Activated naive CD8-positive, alpha-beta T cell treated with anti-CD3 and anti-CD28 coated beads, Interleukin-2, amount 10 ng/mL, durations not matched to agents 7 days and 5 days (primary cell): ENCODE measurements at places on chromosomes 6 and 20. TPM values are rescaled to one million over a fixed set of nuclear protein-coding genes. Genes with fewer than 3 reads are reported as not detected.

DNA sequence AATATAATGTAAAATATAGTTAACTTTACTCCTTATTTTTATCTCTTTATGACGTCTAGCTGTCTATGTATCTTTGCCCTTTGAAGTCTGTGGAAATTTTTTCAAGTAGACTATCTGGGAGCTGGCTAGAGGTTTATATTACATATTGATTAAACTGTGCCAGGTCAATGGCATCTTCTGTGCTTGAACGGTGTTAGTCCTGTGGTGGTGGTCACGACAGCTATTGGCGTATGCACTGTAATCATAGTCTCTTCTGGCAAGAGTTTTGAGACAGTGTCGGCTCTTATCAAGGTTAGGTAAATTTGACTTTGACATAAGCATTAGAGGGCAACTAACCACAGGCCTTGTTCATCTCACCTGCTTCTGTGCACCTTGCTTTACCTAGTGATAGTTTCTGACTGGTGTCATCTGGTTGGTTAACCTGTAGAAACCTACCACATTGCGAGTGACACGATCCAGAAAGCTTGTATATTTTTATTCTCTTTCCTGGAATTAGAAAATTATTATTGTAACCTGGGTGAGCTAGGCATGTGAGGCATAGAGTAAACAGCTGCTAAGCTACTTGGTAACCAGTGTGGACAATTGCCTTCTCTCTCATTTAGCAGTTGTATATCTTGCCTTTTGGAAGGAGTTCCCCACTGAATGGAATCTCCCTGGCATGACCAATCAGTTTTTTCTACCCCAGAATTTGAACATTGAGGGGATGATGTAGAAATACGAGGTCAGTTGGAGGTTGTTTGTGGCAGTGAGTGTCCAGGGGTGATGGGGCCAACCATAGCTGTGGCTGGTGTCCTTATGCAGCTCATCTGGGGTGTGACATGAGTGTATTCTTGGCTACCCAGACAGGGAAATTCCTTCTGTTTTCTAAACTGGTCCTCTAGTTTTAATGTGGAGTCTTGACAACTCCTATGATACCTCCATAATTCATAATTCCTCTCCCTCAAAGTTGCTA lies 45.9 kb downstream of the SH3BGRL2 start:
- H3K36me3 ChIP-seq: no peaks in the 10 kb centered on the region
- H3K27ac ChIP-seq: no peak overlapping the region
- H3K4me1 ChIP-seq: peaks cover 3% of the 10 kb centered on the region
- no peaks in the 10 kb centered on the region for H3K27me3 ChIP-seq
- no peak overlapping the region for H3K4me3 ChIP-seq

DNA sequence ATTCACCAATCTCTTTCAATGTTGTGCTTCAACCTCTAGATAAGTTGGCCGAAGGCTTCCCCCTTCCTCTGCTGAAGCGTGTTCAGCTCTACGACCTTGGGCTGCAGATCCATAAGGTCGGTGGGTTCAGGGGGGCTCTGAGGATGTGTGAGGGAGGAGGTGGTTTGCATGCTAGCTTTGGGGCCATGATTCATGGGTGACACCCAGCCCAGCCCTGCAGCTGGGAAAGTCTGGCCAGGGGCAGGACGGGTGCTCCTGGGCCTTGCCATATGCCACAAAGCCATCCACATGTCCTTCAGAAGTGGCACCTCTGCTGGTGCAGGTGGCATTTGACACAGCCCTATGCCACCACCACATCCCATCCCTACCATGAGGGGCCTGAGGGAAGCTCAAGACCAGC lies 27.6 kb downstream of the LBP start:
- no peaks in the 10 kb centered on the region for H3K36me3 ChIP-seq
- DNase-seq: no peak
- no peaks in the 10 kb centered on the region for H3K4me1 ChIP-seq
- H3K27ac ChIP-seq: no peak overlapping the region
- no peak overlapping the region for H3K4me3 ChIP-seq

DNA sequence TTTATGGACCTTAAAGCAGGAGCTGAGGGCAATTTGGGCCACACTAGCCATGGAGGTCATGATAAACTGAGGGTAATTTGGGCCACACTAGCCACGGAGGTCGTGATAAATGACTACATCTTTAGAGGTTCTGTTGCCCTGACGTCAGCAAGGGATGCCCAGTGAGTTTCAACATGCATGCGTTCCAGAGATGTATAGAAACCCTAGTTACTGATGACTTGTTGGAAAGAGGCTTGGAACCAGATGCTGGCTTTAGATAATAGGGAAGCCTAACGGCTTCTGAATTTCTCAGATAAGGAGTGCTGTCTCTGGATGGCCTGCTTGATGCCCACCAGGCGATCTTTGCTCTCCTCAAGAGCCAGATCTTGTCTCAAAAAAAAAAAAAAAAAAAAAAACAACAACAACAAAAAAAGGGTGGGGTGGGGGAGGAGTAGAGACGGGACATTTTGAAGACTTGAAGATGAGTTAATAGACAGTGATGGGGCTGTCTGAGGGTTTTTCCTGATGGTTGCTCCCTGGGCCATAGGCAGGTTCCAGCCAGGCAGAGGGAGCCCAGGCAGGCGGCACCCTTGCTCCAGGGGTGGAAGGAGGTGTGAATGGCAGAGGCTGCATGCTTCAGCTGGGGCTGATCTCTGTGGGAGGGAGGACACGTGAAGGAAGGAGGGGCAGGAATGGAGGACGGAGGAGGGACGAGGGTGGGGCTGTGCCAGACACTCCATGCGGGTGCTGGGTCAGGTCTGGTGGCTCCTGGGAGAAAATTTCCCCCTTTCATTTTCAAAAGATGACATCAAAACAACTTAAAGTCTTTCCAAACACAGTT lies 27.0 kb upstream of the FRMD1 start:
- DNase-seq: no peak
- H3K36me3 ChIP-seq: no peaks in the 10 kb centered on the region
- peaks cover 31% of the 10 kb centered on the region for H3K27me3 ChIP-seq
- H3K27ac ChIP-seq: no peak overlapping the region
- H3K4me3 ChIP-seq: no peak overlapping the region

The TULP1 gene
- not detected for total RNA-seq

GRCh38 chr20:20743511-20744169 lies 31.2 kb upstream of the RALGAPA2 start:
- H3K4me3 ChIP-seq: no peak overlapping the region
- peaks cover 4% of the 10 kb centered on the region for H3K27me3 ChIP-seq
- no peak overlapping the region for H3K27ac ChIP-seq
- H3K4me1 ChIP-seq: peaks cover 1% of the 10 kb centered on the region

The POPDC3 gene
- not detected for total RNA-seq

The SIRPB1 gene
- 6.5 TPM for total RNA-seq

The DZANK1 gene
- total RNA-seq: 2.2 TPM

DNA sequence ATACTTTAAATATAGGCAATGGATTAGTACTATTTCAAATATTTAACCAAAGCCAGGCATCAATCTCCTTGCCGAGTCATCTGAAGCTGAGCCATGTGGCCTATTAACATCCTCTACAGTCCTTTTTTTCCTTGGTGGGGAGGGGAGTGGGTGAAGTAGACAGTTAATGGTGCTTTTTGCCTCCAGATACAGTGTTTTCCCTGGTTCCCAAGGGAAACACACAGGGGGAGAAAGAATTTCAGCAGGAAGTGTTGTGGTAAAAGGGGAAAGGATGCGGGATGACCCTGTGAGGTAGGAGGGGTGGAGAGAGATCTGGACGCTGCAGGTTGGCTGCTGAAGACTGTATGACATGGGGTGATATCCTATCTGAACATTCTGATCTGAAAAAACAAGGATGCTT lies 9.6 kb downstream of the CLDN20 start:
- no peak overlapping the region for H3K27ac ChIP-seq
- no peak for DNase-seq
- H3K4me1 ChIP-seq: peaks cover 2% of the 10 kb centered on the region
- H3K36me3 ChIP-seq: peaks cover 24% of the 10 kb centered on the region

DNA sequence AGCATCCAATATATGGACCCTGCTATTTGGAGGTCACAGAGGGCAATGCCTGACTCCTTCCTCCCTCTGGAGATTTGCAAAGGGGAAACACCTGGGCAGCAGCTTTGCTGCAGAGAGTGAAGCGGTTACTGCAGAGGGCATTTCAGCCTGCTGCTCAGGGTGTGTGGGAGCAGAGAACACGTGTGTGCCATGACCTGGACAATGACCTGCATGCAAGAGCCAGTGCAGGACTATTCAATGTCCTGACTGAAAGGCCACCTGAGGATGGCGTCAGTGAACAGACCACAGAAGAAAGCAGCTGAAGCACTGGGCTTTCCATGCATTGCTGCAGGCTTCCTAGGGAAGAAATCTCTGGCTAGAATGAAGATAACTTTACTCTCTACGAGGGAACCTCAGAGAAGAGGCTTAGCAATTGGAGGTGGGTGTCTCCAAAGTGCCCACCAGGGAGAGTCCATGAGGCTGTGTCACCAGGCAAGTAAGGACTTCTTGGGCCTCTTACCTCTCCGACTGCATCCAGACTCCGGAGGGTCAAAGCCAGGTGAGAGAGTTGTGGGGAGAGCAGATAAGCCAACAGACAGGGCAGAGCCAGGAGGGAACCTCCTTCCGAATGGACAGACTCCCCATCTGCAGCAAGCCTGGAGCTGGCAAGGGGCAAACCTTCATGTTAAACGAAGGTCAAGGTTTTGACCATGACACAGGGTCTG lies 52.9 kb upstream of the PMEPA1 start:
- no peaks in the 10 kb centered on the region for H3K27me3 ChIP-seq
- DNase-seq: no peak
- H3K4me1 ChIP-seq: no peaks in the 10 kb centered on the region

DNA sequence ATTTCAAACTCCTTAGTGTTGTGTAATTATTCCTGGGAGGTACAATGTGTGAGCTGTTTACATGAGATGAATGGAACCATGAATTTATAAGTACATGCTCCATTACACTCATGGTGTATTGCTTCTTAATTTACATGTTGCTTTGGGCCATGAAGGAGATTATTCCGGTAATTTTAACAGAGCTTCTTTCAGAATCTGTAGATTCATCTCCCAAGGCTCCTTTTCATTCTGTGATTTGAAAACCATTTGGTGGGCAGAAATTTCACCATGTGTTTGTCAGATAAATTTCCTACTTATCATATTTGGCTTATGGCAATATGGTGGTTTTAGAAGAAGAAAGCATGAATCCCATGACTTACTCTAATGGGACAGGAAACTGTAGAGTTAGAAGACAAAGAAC lies 421.6 kb upstream of the EYS start:
- no peak overlapping the region for H3K27ac ChIP-seq
- no peaks in the 10 kb centered on the region for H3K27me3 ChIP-seq
- H3K36me3 ChIP-seq: no peaks in the 10 kb centered on the region
- H3K4me1 ChIP-seq: no peaks in the 10 kb centered on the region
- no peak overlapping the region for H3K4me3 ChIP-seq

DNA sequence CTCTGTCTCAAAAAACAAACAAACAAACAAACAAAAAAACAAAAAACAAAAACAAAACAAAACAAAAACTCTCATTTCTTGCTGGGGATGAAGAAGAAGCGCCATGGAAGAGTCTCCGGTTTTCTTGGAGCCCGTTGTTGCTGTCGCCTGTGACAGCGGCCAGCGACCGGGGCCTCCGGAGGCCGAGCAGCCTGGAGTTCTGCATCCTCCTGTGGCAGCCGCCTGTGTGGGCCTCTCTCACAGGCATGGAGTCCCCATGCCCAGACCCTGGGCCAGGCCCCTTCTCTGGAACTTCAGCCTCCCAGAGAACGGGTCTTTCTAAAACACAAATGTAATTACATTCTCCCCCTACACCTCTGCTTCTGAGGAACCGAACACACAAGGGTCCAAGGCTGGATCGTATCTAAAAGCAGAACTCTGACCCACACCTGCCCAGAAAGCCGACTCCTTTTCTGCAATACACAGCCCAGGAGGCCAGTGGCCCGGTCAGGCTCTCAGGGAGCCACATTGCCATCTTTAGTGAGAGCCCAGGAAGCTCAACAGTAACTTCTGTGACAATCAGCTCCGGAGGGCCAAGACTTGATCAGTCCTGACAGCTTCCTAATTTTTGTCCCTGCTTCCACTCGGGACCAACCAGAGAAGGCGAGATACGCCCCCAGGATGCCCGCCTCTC lies 18.5 kb downstream of the DACT2 start:
- H3K4me3 ChIP-seq: no peak overlapping the region
- DNase-seq: no peak
- H3K4me1 ChIP-seq: no peaks in the 10 kb centered on the region
- no peak overlapping the region for H3K27ac ChIP-seq

- H3K27ac ChIP-seq: no peak overlapping the region
- peaks cover 4% of the 10 kb centered on the region for H3K4me1 ChIP-seq
- no peak for DNase-seq
- H3K4me3 ChIP-seq: no peak overlapping the region
These were observed 36.4 kb upstream of the PMEPA1 start for GRCh38 chr20:57746201-57746600.

GRCh38 chr20:46433051-46433450 lies 26.6 kb upstream of the ELMO2 start:
- no peak overlapping the region for H3K4me3 ChIP-seq
- H3K27me3 ChIP-seq: peaks cover 38% of the 10 kb centered on the region
- no peak overlapping the region for H3K27ac ChIP-seq
- DNase-seq: no peak

- no peak overlapping the region for H3K4me3 ChIP-seq
- DNase-seq: no peak
- H3K4me1 ChIP-seq: no peaks in the 10 kb centered on the region
These were observed 49.8 kb downstream of the ZDHHC14 start for GRCh38 chr6:157430834-157431233.

- peaks cover 23% of the 10 kb centered on the region for H3K4me1 ChIP-seq
- DNase-seq: no peak
- H3K4me3 ChIP-seq: no peak overlapping the region
- peaks cover 80% of the 10 kb centered on the region for H3K27me3 ChIP-seq
These were observed 18.8 kb upstream of the PRDM13 start for GRCh38 chr6:99587792-99588191.

DNA sequence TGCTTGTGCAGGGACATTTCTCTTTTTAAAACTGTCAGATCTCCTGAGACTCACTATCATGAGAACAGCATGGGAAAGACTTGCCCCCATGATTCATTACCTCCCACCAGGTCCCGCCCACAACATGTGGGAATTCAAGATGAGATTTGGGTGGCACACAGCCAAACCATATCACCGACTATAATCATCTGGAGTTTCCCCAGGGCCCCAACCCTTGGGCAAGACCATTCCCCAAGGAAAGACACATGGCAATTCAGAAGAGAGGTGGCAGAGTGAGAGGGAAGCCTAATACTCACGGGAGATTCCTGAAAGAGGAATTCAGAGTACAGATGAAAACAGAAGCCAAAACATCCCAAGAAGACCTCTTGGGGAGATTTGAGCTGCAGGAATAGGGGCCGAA lies 291.0 kb upstream of the PLCB4 start:
- peaks cover 2% of the 10 kb centered on the region for H3K27me3 ChIP-seq
- H3K36me3 ChIP-seq: no peaks in the 10 kb centered on the region
- no peaks in the 10 kb centered on the region for H3K4me1 ChIP-seq

- H3K4me3 ChIP-seq: no peak overlapping the region
- peaks cover 7% of the 10 kb centered on the region for H3K36me3 ChIP-seq
- no peaks in the 10 kb centered on the region for H3K27me3 ChIP-seq
- H3K27ac ChIP-seq: no peak overlapping the region
- no peaks in the 10 kb centered on the region for H3K4me1 ChIP-seq
- no peak for DNase-seq
These were observed 45.5 kb upstream of the KIF25 start for GRCh38 chr6:167951781-167952511.

DNA sequence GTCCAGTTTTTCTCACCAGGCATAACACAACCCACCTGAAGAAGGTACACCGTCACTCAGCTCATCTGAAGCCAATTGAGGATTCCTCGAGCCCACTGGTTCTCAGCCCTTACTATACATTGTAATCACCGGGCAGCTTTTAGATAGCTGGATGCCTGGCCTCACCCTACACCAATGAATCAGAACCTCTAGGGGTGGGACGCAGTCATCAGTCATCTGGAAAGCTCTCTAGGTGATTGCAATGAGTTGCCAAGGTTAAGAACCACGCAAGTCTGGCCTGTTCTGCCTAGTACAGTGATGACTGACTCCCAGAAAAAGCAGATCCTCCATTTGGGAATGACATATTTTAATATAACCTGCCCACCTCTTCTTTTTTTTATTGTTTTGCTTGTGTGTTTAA lies 41.1 kb downstream of the MC3R start:
- no peaks in the 10 kb centered on the region for H3K36me3 ChIP-seq
- H3K4me1 ChIP-seq: no peaks in the 10 kb centered on the region
- no peak overlapping the region for H3K4me3 ChIP-seq
